ENCODE measurements at places on chromosomes 1 and 21.

- no peak for DNase-seq
Observed at GRCh38 chr1:96030312-96030711, 691.3 kb upstream of the PTBP2 start.

DNA sequence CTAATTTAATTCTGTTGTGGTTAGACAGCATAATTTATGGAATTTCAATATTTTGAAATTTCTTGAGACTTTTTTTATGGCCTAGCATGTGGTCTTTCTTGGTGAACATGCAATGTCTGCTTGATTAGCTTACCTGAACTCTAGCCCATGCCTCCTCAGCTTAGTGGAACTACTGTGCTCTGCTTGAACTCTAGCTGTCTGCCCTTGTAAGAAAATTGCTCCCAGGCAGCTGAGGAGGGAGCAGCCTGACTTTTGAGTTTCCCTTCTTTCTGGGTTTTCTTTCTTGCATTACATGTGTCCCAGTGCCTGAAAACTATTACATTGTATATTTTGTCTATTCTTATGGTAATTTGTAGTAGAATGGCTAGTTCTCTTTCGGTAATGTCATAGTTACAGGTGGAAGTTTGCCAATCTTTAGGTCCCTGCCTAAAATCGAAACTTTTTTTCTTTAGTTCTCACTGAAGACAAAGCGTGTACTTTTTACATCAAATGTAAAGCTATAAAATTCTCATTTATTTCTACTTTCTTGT, 105.3 kb downstream of the MAST2 start:
- DNase-seq: no peak

GRCh38 chr1:3323021-3323795, 131.3 kb upstream of the ARHGEF16 start:
- DNase-seq: no peak

GRCh38 chr1:205229916-205230700, 2.4 kb downstream of the TMCC2 start:
- no peak for DNase-seq

DNA sequence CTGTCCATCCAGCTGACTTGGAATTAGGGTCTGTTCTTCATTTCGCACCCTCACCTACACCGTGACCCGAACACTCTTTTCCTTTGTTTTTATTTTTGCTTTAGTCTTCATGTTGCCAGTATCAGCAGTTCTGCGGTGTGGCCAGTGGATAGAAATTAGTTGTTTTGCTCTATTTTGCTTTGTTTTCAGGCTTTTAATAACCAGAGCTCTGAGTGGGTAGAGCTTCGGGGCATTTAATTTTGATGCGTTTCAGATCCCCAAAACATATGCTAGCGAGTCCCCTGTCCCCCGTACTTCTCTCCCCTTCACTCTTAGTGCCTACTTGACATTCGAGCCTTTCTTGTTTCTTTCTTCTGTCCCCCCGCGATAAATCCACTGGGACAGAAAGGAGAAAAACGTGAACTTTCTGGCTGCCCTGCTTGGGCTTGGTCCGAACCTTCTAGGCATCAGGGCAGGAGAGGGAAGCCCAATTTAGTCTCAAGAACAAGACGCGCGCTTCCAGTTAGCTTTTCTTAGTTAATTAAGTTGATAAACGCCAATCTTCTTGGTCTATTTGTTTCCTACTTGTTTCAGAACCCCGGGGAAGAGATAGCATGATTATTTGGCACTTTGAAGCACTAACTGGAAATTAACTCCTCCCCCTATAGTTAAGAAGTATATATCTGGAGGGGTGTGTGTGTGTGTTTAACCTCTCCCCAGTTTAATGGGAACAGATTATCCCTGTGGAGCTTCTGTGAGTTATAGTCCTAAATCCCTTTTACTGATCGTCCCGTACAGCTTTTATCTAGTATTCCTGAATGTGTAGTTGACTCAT, 839 bp downstream of the SWT1 start:
- DNase-seq: peak; percentile 27

GRCh38 chr1:150106341-150106740, 38.8 kb downstream of the VPS45 start:
- peak; percentile 52 for DNase-seq

Measured in activated CD8-positive, alpha-beta T cell treated with anti-CD3 and anti-CD28 coated beads, Interleukin-2, amount 10 ng/mL, durations not matched to agents 7 days and 5 days (primary cell).